ENCODE measurements at places on chromosomes 6 and 20. TPM values are rescaled to one million over a fixed set of nuclear protein-coding genes. Genes with fewer than 3 reads are reported as not detected.

The POU5F1 gene
- total RNA-seq: 5.1 TPM

The ZNF311 gene
- total RNA-seq: 0.65 TPM

The CRISP3 gene
- total RNA-seq: not detected

The PRRT1 gene
- total RNA-seq: not detected

GRCh38 chr6:15456422-15456821 is 206.4 kb downstream of the DTNBP1 start:
- no peak for DNase-seq

GRCh38 chr6:43744491-43744890 is 25.5 kb upstream of the VEGFA start:
- DNase-seq: no peak

GRCh38 chr6:31622684-31623091 is 2.2 kb downstream of the PRRC2A start:
- no peak for DNase-seq

GRCh38 chr20:24612799-24613775 is 143.7 kb downstream of the SYNDIG1 start:
- DNase-seq: no peak

GRCh38 chr20:1306316-1307135 is 22.4 kb downstream of the SDCBP2 start:
- DNase-seq: no peak

DNA sequence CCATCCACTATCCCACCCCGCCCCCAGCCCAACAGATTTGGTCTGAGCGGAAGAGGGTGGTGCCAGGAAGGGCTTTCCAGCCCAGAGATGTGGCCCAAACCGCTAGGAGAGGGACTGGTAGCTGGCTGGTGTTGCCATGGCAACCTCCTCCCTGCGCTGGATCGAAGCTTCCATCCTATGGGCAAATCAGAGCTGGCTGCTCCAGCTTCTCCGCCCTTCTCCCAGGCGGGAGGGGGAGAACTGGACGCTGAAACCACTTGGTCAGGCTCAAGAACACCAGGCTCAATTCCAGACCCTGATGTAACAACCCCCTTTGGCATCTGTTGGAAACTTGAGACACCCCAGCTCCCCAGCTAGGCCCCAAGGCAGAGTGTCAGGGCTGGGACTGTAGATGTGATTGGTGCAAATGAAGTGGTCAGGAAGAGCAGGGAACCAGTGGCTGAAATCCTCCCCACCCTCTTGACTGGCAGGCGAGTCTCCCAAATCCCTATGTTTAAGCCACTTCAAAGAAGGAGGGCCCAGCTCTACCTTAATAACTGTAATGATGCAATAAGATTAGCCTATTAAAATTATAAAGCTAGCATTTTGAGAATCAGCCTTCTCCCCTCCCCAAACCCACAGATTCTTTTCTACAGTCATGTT is 4.2 kb downstream of the RIMS4 start:
- DNase-seq: no peak

DNA sequence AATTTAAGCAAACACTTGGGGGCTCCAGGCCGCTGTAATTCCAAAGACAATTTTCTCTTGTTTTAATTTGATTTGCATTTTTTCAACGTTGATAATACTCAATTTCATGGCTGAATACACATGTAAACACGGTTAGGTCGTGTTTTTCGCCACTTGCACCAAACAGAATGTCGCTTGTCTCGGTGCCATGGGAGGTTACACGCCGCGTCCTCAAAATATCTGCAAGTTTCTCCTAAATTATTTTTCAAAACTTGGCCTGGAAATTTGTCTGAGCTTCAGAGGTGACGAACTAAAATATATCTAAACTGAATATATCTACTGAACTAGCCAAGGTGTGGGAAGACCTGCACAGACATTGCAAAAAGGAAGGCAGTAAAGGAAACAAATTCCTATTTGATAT is 15.0 kb downstream of the FOXA2 start:
- no peak for DNase-seq

- DNase-seq: no peak
Measured at GRCh38 chr6:105611606-105612005, 208.7 kb upstream of the PREP start.

DNA sequence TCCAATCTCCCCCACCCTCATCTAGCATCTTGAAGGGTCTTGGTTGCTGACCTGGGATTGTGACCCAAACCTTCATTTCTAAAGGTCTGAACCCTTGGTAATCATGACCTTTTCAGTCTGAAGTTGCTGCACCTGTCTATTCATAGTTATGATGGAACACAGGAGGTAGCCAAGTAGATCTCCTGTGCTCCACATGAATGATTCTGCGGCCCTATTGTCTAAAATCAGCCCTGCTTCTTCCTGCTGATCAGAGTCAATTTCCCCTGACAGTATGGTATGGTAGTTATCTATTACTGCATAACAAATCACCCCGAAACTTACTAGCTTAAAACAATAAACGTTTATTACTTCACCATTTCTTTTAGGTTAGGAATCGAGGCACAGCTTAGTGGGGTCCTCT is 9.0 kb downstream of the OR2B6 start:
- no peak for DNase-seq

Data from epithelial cell of proximal tubule (primary cell).